ENCODE measurements at places on chromosomes 12 and 14.

DNA sequence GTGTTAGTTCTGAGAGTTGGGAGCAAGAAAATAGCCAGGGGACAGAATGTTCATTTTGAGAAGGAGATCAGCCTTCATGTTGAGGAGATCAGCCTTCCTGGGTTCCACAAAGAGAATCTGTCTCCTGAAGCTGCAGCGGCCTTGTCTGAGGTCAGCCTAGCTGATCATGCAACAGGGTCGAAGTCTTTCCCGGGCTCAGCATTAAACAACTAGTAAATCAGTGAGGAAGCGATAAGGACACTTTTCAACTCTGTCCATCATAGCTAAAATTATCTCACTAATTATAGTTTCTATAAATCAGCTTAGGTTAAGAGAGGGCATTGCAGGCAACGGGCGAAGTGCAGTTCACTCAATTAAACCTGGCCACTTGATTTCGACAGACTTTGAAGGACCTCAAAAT lies 7.5 kb downstream of the GSC start:
- no peak for DNase-seq

- DNase-seq = no peak
These were observed 43.6 kb downstream of the KIF26A start for GRCh38 chr14:104181761-104182530.

DNA sequence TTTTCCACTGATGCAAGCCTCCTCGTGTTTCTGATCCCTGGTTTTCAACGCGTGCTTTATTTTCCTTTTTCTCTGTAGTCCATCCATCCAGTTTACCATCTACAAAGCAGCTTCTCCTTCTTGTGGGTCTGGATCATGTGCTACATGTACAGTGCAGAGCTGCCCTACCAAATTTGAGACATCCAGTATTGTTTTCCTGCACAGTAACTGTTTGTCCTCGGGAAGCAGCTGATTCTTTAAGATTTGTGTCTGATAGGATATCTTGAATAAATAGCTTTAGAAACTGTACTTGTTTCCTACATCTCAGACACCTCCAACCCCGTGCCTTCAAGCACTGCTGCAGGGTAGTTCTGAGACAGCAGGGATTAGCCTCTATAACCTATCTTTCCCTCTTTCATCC lies 368.1 kb upstream of the FAR2 start:
- DNase-seq = no peak

DNA sequence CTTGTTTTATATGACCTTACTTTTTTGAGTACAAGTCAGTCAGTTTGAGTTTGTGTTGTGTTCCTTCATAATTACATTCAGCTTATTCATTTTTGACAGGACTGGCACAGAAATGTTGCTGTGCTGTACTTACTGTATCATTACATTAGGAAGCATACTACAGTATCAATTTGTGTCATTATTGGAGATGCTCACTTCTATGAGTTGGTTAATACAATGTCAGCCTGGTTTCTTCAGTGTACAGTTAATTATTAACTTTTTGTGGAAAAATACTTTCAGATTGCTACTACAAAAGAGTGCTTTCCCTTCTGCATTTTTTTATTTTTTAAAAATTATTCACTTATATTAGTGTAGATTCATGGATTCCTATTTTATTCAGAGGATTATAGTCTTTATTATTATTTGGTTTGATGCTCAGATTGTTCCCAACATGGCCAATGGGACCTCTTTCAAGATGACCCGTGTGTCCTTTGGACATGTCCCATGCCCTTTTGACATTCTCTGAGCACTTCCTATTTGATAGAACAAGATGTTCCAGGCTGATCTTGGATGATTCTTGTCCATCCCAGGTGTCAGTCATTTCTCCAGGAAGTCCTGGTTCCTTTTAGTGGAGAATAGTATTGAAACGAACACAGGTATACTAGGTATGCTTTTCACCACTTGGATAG lies 66.6 kb downstream of the MON2 start:
- DNase-seq = no peak

- no peak for DNase-seq
These were observed 15.4 kb downstream of the CCDC92 start for GRCh38 chr12:123957196-123957595.

DNA sequence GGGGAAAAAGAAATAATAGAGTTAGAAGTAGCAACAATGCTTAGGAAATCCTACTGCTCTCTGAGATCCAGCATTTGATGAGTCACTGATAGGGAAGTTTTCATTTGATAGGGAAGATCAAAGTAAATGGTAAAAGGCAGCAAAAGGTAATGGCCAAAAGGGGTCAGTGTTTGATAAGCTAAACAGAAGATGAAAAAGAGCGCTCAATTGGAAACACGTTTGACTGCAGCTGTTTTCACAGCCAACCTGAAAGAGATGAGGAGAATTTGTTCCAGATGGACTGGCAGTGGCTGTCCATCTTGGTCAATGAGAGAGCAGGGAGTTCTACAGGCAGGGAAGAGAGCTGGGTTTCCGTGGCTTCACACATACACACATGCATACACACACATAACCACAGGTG lies 264.2 kb downstream of the TMEM132C start:
- no peak for DNase-seq

GRCh38 chr14:94473666-94474410 lies 2.2 kb downstream of the SERPINA9 start:
- DNase-seq = no peak

DNA sequence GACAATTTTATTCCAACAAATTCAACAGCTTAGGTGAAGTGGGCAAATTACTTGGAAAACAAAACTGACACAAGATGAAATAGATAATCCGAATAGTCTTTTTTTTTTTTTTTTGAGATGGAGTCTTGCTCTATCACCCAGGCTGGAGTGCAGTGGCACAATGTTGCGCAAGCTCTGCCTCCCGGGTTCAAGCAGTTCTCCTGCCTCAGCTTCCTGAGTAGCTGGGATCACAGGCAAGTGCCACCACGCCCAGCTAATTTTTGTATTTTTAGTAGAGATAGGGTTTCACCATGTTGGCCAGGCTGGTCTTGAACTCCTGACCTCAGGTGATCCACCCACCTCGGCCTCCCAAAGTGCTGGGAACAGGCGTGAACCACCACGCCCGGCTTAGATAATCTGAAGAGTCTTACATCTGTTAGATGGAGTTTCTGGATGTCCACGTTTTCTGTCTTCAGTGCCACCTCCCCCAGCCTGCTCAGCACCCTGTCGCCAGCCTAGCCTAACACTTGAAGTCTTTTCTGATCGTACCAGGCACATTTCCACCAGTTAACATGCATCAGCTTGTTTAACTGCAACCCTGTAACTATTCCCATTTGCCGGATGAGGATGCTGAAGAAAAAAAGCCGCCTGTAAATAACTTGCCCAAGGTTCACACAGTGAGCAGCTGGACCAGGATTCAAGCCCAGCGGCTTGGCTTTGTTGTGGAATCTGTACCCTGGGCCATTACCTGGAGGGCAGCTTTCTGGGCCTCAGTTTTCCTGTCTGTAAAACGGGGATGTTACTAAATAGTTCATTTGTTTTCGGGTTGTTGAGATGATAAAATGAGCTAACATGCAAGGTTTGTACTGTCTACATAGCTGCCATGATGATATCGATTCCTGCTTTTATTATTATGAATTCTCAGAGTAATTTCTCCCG lies 26.4 kb downstream of the FBRSL1 start:
- DNase-seq = no peak

- DNase-seq = no peak
These were observed 31.8 kb downstream of the SLC35F4 start for GRCh38 chr14:57834001-57834598.

DNA sequence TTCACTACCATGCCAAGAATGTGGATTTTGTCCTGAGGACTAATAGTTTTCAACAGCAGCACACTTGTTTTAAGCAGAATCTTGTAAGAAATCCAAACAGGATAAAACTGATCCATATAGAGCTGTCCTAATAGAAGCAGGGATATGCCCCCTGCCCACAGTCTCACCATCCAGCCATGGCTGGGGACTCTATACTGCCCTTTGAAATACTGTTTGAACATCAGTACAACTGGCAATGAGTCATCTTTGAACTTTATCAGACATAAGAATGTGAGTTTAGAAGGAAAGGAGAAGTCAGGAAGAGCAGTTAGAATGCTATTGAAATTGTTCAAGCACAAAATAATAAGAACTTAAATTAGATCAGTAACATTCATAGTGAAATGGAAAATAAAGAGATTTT lies 3.8 kb upstream of the C12orf42 start:
- no peak for DNase-seq

- no peak for DNase-seq
These were observed 249.7 kb upstream of the AVPR1A start for GRCh38 chr12:63400718-63401117.

- no peak for DNase-seq
These were observed 192.5 kb upstream of the PWP1 start for GRCh38 chr12:107493135-107493494.

GRCh38 chr14:29282169-29282568 lies 515.6 kb downstream of the FOXG1 start:
- no peak for DNase-seq

DNA sequence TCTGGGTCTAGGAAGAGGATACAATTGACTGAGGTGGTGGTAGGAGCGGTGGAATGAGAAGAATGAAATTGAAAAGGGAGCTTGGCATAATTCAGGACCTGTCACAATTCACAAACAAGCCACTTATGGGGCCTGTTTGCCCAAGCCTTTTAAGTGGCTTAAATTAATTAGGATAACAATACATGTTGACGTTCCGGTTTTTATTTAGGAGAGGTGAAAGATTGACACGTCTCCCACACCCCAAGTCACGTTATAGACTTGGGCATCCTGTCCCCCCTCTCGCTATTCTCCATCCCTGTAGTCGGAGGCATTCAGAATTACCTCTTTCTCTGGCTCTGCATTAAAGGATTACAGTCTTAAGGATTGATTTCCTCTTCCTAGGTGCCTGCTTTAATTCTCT lies 954 bp upstream of the CALCOCO1 start:
- no peak for DNase-seq
